ENCODE measurements at places on chromosomes 12 and 14.
A peak's percentile ranks its signal among the peaks of the same experiment; 100 is the strongest.

- no peak for DNase-seq
Measured at GRCh38 chr14:56207626-56208292, 89.5 kb downstream of the PELI2 start.

DNA sequence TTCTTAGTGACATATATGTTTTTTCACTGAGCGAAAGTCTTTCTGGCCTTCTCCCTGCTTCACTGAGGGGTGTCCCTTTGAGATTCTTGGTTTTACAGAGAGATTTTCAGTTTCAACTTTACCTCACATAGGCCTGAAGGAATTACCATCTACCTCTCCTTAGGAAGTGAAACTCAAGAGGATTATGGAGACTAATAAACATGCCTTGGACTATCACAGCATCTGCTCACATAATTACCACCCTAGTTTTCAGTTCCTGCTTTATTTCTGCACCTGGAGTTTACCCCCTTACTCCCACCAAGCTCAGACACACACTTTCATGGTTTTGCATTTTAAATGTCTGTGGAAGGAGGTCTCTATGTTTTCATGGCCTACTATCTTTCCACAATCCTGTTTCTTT, 118.3 kb upstream of the SCAF11 start:
- no peak for DNase-seq

DNA sequence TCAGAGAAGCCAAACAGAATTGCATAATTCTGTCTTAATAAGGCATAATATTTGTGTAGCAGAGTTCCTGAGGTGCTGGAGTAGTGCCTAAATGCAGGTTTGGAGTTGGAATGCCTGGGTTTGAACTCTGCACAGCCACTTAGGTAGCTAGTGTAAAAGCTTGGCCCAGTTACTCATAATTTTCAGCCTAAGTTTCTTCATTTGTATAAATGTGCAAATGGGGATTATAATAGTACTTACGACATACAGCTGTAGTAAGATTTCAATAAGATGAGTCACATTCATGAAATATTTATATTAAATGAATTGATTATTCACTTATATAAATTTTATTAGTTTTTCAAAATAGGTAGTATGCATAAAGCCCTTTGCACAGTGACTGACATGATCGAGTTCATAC, 175.8 kb downstream of the DERA start:
- no peak for DNase-seq

GRCh38 chr14:81315341-81315740, 84.8 kb downstream of the STON2 start:
- DNase-seq: no peak

GRCh38 chr14:103508521-103509329, 13.9 kb downstream of the CKB start:
- no peak for DNase-seq

GRCh38 chr12:2854669-2855453, 2.0 kb downstream of the TEX52 start:
- DNase-seq: no peak

GRCh38 chr12:18932715-18933114, 194.8 kb downstream of the CAPZA3 start:
- no peak for DNase-seq

DNA sequence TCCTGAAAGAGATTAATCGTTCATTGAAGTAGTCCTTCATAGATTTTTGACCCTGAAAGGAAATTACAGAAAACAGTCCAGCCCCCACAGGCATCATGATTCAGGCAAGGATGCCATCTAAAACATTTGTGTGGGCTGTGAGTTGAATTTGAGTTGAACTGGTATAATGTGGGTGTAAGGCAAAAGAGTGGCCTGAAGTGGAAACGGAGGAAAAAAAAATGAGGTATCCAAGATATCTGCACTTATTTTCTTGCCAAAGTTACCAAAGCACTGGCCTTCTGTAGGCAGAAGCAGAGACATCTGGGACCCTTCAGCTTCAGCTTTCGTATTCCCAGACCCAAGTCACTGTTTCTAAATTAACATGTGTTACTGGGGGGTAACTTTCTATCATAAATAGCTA, 105.1 kb upstream of the DIO2 start:
- no peak for DNase-seq

GRCh38 chr14:74314576-74314975, 11.8 kb upstream of the ABCD4 start:
- no peak for DNase-seq

DNA sequence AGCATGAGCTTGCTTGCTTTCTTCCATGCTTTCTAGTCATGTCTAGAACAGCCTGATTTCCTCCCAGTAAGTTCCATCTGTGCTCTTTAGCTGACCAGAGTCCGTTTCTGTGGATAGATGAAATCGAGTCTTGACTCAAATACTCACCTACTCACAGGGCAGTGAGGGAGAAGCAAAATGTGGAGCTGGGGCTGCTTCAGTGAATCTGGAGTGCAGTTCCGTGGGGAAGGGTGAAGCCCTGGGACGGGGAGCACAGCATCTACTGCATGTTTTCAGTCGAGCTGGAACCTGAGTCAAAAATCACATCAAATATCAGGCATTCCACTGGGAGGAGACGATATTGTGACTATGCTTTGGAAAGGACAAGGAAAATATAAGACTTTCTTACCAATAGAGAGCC, 70.3 kb upstream of the PRMT8 start:
- no peak for DNase-seq

DNA sequence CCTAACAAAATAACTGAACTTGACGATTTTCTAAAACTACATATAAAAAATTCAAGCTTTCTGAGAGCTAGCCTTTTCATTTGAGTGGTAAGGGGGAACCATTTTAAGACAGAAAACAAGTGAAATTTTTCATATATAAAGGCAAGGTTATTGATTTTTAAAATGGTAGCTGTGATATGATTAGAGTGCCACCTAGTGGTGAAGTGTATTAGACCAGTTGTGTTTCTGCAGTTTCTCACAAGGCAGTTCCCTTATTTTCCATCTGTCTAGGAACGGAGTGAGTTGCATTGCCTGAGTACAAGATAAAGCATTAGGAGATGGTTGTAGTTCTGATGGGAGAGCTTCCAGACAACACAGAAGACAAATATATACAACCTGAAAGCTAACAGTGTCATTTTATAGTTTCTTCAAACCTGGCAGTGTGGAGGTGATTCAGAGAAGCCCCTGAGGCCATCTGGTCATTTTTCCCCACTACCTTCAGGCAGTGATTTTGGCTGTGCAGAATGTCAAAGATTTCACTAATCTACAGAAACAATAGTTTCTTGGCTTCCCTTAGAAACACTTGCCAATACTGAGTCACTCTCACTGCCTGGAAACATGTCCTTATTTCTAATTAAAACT, 180.8 kb downstream of the C12orf50 start:
- DNase-seq: peak; percentile 1

DNA sequence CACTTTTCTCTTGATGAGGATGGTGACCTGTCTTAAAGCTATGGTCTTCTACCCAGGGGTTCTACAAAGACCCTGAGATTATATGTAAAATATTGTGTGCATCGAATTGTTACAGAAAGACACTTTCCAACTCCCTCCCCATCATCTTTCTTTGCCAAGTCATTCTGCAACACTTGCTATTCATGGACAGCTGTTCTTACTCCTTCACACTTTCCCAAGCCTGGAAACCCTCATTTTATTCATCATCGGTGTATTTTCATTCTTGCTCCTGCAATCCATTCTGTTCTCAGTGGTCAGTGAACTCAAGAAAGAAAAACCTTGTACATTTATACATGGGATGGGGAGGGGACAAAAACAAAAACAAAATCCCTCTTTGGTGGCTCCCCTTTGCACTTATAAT, 90.5 kb upstream of the STXBP6 start:
- no peak for DNase-seq

GRCh38 chr14:34971381-34971780, 11.4 kb upstream of the SRP54 start:
- no peak for DNase-seq

- DNase-seq: no peak
Measured at GRCh38 chr12:76310110-76310509, 38.1 kb downstream of the BBS10 start.

- no peak for DNase-seq
Measured at GRCh38 chr12:22283508-22283907, 51.0 kb downstream of the ST8SIA1 start.

DNA sequence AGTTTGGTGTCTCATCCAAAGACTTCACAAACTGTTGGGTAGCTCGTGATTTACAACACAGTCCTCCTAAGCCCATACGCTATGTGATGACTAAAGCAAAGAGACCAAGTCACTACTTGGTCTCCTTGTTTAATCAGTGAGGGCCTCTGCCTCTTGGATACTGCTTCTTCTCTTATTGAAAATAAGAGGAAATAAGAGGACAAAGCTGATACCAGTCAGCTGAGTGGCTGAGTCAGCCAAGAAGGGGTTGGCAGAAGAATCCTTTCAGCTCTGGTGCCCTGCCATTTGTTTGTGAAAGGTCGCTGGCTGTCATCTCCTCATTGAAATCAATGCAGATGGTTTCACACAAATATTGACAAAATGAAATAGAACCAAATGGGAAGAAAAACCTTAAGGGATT, 67.5 kb upstream of the SLC35F4 start:
- no peak for DNase-seq

DNA sequence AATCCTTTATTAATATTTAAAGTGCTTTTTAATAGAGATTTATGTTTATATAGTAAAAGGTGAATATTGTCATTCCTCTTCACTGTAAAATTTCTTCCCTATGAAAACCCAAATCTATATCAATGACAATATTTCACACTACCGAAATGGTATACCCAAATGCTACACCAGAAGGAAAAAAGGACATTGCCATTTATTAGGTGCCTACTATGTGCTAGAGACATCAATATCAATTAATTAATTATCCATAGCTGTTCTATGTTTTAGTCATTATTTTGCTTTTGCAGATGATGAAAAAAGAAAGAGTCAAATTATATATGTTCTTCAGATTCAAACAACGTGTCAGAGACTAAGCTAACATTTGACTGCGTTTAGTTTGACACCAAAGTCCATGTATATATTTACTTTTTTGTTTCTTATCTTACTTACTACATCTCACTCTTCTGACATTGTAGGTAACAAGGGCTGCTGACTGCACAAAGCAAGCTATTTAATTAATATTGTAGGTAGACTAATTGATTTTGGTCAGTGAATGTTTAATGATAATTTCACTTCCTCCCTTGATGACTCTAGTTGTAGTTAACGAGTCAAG, 614.0 kb upstream of the FOXG1 start:
- DNase-seq: no peak

DNA sequence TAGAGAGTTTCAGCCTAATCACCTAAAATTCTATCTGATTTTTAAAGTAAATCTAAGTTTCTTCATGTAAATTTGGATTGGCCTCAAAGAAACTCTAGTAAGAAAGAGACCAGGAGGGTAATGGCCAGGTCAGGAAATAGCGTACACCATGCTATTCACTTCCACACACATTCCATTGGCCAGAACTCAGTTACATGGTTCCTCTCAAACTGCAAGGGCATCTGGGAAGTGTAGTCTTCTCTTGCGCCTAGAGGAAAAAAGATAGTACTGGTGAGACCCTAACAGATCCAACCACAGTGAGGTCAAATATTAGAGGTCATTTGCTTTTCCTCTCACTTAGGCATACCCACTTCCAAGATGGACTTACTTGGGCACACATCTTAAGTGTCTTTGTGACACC, 39.1 kb downstream of the MBIP start:
- DNase-seq: no peak

- no peak for DNase-seq
Measured at GRCh38 chr14:68554231-68554630, 238.6 kb downstream of the ZFP36L1 start.

- no peak for DNase-seq
Measured at GRCh38 chr14:38083039-38083438, 124.7 kb upstream of the SSTR1 start.

DNA sequence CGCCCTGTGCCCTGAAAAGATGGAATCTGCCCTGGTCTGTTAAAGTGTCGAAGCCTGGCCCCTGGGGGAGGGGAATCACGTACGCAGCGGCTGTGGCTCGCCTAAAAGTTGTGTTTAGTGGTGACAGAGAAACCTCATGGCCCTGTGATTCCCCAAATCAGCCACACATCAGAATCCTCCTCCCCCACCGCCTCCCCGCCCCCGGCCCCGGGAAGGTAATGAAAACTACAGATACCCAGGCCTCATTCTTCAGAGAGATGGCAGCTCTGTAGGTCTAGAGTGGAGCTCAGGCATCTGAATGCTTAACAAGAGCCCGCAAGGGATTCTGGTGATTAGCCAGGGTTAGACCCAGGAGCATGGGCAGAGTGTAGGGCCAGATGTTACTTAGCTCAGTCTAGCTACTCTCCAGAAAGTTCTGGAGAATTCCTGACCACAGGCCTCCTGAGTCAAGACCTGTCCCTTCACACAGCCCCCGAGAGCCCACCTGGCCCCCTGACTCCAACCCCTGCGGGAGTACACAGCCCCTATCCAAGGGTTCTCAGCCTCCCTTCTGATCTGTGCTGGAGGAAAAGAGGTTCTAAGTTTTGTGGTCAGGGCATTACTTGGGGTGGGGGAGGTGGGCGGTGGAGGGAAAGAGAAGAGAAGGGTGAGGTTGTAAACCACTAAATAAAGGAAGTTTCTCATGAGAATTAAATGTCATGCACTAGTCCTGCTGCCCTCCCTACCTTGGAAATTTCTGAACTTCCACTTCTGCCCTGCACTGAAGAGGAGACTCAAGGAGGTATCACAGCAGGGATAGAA, 114.8 kb downstream of the PLXNC1 start:
- DNase-seq: peak; percentile 64

DNA sequence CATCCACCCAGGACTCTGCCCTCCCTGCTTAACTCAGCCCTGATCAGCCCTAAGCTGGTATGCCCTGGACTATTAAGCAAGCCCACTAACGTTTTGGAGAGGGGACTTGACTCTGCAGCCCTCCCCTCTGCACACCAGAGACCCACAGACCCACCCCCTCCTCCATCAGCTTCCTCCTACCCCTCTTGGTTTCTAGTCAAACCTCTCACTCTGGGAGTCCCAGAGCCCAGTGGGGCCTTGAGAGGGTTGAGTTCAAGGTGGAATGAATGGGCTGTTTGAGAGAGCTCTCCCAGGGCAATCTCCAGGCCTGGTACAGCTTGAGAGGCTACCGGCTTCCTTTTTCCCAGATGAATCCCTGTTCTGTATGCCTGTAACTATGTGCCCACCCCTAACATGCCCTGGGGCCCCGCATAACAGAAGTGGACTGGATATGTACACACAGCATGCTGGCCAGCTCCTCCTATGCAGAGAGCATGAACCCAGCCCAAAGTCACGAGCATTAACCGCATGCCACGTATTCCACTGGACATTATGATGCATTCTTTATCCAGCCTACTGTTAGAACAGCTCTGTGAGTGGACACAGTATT, 43.6 kb downstream of the IRF2BPL start:
- DNase-seq: no peak

GRCh38 chr14:44453433-44454171, 53.5 kb downstream of the FSCB start:
- DNase-seq: no peak

- no peak for DNase-seq
Measured at GRCh38 chr12:56107242-56107641, 2.9 kb downstream of the PA2G4 start.

- no peak for DNase-seq
Measured at GRCh38 chr12:54384591-54385041, at the start of gene ZNF385A. TSS of gene ZNF385A (minus strand) at chr12:54384733. CDS start at chr12:54384514, 219 bp downstream.

- DNase-seq: no peak
Measured at GRCh38 chr12:43805149-43805859, 813 bp downstream of the TWF1 start.

GRCh38 chr12:45296046-45296586, 80.2 kb downstream of the ANO6 start:
- DNase-seq: no peak

- DNase-seq: no peak
Measured at GRCh38 chr12:114343585-114344302, 62.2 kb downstream of the TBX5 start.

GRCh38 chr12:127963933-127964332, 303.0 kb upstream of the TMEM132C start:
- no peak for DNase-seq
